Activated T-cell treated with anti-CD3 and anti-CD28 coated beads for 24 hours (primary cell): ENCODE measurements at places on chromosomes 1 and 21.
A peak's percentile ranks its signal among the peaks of the same experiment; 100 is the strongest.

DNA sequence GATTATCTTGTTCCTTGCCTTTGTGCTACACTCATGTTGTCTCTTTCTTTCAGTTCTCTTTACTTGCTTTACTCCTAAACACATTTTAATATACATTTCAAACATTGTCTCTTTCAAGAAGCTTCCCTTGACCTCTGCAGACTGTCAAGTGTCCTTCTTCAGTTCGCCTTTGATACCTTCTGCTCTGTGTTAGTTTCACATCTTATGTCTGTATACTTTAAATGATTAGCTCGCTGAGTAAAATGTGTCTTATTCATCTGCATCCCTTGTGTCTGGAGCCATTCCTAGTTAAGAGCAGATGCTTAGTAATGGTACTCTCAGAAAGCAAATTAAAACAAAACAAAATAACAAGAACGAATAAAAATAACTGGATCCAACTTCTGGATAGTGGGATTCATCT is 303.3 kb downstream of the S1PR1 start:
- DNase-seq = no peak

DNA sequence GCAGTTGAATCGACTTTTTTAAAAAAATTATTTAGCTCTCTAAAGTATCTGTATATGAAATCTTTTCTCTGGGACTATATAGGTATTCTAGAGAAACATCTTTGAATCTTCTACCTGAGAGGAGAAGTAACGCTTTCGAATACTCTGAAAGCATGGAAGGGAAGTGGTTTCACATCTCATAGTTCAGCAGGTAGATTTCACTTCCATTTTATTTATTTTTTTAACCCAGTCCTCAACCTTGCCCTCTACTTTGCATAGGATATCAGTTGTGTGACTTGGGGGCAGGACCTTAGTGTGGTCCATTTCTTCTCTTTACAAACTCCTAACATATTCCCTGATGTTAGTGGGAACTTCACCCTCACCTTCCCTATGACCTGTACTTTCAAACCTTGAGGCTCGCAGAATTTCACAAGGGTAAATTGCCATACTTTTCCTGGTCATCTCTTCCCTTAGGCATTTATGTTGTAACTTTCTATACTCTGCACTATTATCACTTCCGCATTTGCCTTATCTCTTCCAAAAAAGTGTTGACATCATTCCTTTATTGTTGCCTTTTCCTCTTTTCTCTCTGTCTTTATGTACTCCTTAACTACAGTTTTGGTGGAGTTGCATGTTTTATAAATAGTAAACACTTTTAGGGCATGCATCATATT is 1208.5 kb upstream of the ADGRL4 start:
- DNase-seq = no peak

GRCh38 chr1:110420874-110421793 is 13.6 kb upstream of the LAMTOR5 start:
- no peak for DNase-seq

DNA sequence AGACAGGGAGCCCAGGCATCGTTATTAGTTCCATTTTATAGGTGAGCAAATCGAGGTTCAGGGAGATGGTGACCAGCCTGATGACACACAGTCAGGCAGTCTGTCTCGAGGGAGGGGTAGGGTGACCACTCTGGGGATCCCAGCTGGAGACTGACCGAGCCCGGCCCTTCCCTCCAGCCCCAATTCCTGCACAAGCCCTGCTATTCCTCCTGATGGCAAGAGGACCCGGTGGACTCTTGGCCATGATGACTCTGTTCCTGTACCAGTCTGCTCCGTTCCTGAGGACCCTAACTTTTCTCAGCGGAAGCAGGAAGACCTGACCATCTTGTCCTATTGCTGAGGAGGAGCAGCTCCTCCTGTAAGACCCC is 391 bp downstream of the AGT start:
- no peak for DNase-seq

- no peak for DNase-seq
Observed at GRCh38 chr1:118659646-118660045, 328.5 kb downstream of the TBX15 start.

- DNase-seq = no peak
Observed at GRCh38 chr1:185495898-185496297, 178.9 kb upstream of the IVNS1ABP start.

GRCh38 chr1:166133276-166133841 is 33.4 kb downstream of the FAM78B start:
- DNase-seq = no peak

DNA sequence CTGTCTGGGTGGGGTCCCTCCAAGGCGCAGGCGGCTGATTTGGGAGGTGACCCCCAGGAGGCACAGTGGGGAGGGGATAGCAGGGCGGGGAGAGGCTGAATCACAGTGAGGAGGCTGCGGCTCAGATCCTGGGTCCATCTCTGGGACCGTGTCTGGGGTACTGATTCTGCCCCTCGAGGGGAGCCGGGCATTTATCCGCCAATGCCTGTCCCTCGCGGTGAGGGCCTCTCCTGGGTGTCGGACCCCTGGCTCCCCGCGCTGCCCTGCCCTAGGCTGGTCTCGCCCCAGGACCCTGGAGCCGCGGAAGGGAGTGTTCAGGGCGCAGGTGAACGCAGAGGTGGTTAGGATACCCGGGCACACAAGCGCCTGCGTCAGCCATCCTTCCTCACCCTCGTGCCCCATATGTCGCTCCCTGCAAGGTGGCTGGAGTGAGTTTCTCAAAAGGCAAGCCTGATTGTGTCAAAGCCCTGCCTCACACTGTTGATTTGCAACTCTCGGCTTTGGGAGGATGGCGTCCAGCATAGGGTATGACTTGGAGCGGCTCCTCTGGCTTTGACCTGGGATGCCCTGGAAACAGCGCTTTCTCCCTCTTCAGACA is 530.9 kb downstream of the PTPRU start:
- DNase-seq = no peak

DNA sequence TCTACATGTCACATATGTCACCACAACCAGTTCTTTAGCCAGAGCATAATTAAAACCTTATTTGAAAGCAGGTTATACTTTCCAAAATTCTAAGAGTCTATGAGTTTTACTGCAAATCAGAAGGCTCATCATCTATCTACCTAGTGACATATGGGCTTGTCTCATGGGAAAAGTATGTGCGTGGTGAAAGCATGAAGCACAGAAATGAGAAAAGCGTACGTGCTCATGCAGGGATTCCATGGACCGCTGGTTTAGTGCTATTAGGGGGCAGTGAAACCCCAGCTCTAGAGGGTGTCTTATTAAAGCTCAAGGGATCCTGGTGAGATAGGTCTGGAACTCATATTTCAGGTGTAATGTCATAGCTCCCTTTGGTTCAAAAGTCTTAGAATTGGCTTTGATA is 50.2 kb downstream of the FAM163A start:
- DNase-seq = no peak

- no peak for DNase-seq
Observed at GRCh38 chr1:89670163-89670562, 37.2 kb downstream of the LRRC8C start.

DNA sequence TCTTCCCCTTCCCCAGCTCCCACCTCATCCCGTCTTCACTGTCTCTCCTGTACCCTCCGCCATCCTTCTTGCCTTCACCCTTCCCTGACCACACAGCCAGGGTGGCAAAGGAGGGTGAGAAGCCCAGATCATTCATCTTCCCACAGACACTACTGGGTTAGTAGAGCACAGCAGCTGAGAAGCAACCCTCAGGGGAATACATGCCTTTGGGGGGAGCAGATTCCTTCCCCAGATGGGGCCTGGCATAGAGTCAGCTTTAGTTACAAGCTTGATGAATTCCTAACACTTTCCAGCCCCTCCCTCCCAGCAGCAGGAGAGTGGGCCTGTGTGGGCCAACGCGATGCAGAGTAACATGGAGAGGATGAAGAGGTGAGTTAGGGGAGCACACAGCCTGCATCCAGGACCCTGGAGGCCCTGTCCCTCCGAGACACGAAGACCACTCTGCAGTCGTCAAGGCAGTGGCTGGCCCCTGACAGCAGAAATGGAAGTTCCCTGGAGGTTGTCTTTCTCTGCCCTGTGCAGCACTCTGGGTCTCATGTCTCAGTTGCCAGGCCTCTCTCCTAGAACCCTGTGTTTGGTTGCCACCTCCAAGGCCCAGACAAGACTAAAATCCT is 8.8 kb upstream of the BTG2 start:
- no peak for DNase-seq

- no peak for DNase-seq
Observed at GRCh38 chr1:244974106-244974505, 109.8 kb upstream of the HNRNPU start.

DNA sequence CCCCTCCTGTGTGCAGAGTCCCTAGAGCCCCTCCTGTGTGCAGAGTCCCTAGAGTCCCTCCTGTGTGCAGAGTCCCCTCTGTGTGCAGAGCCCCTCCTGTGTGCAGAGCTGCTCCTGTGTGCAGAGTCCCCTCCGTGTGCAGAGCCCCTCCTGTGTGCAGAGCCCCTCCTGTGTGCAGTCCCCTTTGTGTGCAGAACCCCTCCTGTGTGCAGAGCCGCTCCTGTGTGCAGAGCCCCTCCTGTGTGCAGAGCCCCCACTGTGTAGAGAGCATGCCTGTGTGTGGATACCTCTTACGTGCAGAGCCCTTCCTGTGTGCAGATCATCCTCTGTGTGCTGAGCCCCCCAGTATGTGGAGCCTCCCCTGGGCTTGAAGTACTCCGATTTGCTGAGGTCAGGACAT is 8.3 kb upstream of the HES5 start:
- DNase-seq = no peak

DNA sequence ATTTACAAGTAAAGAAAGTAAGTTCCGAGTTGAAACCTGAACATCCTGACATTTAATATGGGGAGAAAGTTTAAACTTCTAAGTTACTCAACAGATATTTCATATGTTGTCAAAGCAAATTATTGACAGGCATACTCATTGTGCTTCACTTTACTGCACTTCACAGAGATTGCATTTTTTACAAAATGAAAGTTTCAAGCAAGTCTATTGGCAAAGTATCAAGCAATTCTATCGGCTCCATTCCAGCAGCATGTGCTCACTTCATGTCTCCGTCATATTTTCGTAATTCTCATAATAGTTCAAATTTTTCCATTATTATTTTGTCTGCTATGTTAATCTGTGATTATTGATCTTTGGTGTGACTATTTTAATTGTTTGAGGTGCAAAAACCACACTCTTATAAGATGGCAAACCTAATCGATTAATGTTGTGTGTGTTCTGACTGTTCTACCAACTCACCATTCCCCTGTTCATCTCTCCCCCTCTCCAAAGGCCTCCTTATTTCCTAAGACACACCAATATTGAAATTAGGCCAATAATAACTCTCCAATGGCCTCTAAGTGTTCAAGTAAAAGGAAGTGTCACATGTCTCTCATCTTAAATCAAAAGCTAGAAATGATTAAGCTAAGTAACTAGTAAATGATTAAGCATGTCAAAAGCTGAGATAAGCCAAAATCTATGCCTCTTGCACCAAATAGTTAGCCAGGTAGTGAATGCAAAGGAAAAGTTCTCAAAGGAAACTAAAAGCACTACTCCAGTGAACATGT is 68.2 kb upstream of the BCL9 start:
- DNase-seq = no peak

- peak; percentile 17 for DNase-seq
Observed at GRCh38 chr1:51518586-51519047, 449 bp downstream of the EPS15 start.

- no peak for DNase-seq
Observed at GRCh38 chr1:150927624-150928023, 1.5 kb downstream of the SETDB1 start.

DNA sequence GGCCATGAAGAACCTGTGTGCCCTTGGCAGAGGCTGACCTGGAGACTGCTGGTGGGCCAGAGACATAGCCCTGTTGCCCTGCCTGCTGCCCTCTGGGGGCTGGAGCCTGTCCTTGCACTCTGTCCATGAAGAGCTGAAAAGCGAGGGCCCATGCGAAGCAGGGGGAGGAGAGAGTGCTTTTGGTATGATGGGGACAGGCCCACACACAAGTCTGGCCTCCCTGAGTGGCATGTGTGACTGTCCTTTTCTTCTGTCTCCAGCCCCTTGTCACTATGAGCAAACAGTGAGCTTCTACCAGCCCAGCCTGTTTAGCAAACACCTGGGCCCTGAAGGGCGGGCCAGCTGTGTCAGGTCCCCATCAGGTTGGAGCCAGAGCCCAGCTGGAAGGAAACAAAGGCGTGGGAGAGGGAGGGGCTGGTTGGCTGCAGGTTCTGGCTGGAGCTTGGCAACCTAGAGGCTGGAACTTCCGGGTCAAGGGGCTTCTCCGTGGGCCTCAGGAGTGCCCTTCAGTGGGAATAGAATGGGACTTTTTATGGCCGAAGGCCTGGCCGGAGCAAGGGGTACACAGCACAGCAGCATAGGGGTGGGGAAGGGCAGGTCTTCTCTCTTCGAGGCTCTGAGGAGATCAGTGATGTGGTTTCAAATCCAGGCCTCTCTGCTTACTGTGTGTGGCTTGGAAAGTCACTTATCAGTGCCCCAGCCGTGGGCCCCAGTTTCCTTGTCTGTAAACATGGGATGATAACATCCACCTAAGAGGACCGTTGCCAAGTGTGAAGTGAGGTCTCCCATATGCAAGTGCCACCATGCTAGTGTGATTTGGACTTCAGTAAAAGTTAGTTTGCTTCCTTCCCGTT is 14.3 kb downstream of the QSOX1 start:
- DNase-seq = peak; percentile 9

- DNase-seq = no peak
Observed at GRCh38 chr1:186511761-186512637, 51.1 kb upstream of the PDC start.

- DNase-seq = no peak
Observed at GRCh38 chr1:228284148-228284495, 76.3 kb downstream of the OBSCN start.

- no peak for DNase-seq
Observed at GRCh38 chr1:101044259-101044658, 18.7 kb upstream of the DPH5 start.

DNA sequence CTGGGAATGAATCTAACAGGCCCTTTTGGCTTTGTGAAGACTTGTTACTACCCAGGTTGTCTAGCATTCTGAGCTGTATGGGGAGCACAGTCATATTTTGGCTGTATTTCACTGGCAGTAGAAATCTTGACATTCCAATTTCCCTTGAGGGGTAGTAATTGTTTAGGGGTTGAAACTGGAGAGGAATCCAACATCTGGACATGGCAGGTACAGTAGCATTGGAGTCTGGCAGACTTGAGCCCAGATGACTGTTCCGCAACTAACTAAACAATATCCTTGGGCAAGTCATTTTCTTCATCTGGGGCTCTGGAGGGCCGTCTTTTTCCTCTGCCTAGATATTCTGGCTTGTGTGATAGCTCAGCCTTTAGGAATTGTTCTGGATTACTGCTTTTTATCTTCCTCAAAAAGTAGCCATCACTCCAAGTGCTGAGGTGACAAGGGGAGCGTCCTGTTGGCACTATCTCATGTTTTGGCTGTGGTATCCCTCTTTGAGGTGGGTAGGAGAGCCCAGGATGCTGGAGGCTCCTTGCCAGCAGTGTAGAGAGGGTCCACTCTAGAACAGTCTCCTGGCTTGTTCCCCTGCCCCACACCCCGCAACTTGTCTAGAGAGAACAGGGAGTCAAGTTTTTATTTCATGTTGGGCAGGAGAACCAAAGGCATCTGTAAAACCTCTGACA is 22.7 kb upstream of the NBL1 start:
- DNase-seq = no peak

- no peak for DNase-seq
Observed at GRCh38 chr1:1165485-1165884, 8.2 kb upstream of the TTLL10 start.
